Hypothalamus (tissue), 51 donors: ENCODE measurements at places on chromosomes 4 and X.

DNA sequence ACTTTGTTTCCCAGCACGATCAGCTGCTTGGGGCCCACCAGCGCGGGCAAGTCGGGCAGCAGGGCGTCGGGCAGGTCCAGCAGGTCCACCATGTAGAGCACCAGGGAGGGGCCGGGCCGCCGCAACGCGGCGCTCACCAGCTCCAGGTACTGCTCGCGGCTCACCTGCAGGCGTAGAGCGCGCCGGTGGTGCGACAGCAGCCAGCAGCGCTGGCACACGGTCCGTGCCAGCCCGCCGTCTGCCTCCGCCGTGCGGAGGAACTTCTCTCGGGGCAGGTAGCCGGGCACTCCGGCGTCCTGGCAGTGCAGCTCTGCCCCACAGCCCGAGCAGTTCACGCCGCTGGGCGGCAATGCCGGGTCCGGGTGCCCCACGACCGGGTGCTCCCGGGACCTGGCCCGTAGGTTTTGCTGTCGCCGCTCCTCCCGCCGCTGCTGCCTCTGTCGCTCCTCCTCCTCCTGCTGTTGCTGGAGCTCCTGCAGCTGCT, 527 bp downstream of the NOA1 start:
- peak; percentile 61 for DNase-seq

GRCh38 chrX:24594501-24594900, 52.6 kb downstream of the PCYT1B start:
- no peak for DNase-seq

- DNase-seq = no peak
Observed at GRCh38 chrX:2521092-2521926, 20.5 kb upstream of the DHRSX start.

GRCh38 chrX:133880032-133880443, 105.4 kb downstream of the GPC3 start:
- DNase-seq = no peak

DNA sequence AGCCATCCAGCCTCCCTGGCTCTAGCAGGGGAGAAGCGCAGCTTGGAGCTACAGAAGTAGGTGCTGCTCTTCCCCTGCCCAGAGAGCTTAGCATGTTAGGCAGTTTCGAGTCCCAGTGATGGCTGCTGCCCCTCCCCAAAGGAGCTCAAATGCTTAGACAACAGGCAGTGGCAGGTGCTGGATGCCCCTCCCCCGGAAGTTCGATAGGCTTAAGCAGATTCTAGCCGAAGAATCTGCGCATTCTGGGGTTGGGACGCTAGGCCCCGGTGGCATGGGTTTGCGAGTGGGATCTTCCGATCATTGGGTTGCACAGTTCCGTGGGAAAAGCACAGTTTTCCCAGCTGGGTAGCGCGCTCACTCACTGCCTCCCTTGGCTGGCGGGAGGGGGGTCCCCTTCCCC, 117.2 kb downstream of the MAPK10 start:
- DNase-seq = no peak

DNA sequence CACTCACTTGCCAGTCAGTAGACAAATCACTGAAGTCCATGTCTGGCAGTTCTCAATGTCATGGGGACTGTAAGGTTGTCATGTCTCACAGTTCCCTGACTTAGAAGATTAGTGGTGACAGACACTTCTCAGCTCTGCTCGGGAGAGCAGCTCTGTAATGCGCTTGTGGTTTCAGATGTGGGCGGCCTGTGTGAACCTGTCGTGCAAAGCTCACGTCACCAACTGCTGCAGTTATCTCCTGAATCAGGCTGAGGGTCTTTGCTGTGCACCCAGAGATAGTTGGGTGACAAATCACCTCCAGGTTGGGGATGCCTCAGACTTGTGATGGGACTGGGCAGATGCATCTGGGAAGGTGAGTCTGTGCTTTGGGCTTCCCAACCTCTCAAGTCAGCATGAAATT, at the start of gene IL9R:
TSS of gene IL9R (plus strand) at position 261 of the 400 bp plus-strand sequence. CDS start at position 325, 64 bp downstream.
- no peak for DNase-seq

DNA sequence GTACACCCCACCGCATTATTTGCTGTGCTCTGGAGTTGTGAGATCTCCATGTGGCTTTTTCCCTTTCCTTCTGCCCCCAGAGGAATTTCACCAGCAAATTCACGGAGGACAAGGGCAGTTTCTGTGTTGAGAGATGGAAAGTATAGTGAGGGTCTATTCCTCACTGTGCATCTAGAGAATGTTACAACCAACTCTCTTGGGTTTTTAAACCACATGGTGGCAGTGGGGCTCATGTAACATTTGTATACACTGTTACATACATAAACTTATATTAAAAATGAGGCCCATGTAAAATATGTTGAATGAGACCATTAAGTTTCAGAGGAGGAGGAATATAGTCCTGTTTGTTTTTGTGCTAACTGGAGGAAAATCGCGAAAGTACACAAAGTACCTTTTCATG, 909 bp upstream of the PRKG2 start:
- DNase-seq = no peak

DNA sequence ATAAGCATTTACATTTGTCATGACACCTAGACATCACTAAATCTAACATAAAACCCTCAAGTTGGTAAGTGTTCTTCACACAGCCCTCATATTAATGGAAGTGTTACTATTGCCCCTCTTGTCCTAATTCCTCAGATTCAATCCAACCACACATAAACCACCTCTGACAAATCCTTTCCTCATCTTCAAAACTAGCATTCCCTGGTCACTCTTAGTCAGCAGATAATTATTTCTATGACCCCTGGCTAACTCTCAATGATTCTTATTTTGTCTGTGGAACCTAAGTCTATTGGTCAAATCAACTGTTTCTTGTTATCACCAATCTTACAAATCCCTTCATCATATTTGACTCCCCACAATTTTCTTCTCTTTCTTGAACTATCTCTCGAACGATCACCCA, 168.6 kb downstream of the PPP3CA start:
- DNase-seq = no peak

GRCh38 chrX:120840827-120841226, 34.8 kb downstream of the CT47B1 start:
- DNase-seq = no peak

- no peak for DNase-seq
Observed at GRCh38 chr4:138255917-138256597, 13.9 kb upstream of the SLC7A11 start.

GRCh38 chr4:142817442-142817841, 28.7 kb downstream of the INPP4B start:
- no peak for DNase-seq

DNA sequence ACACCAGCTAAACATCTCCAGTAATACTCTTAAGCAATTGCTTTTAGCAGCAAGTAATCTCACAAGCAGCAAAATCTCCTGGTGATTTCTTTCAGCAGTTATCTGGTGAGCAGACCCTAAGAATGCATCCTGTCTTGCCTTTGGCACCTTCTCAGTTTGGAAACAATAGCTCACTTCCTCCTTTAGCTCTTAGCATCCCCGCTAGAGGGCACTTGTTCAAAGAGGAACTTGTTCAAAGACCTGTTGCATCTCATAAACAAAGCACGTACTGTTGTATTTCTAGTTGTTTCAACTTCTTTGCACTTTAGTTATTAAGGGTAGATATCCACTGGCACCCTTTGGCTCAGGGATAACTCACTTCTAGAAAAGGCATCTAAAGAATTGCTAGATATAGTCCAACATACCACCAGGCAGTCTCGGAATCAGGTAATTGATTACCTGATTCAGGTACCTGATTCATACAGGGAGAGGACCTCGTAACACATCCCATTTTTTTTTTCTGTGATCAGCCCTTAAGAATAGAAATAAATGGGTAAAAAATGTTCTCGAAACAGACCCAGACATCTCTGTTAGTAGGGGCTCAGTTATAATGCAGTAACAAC, 81.9 kb upstream of the QRFPR start:
- DNase-seq = no peak

GRCh38 chr4:23373261-23373660, 516.6 kb downstream of the PPARGC1A start:
- DNase-seq = no peak

DNA sequence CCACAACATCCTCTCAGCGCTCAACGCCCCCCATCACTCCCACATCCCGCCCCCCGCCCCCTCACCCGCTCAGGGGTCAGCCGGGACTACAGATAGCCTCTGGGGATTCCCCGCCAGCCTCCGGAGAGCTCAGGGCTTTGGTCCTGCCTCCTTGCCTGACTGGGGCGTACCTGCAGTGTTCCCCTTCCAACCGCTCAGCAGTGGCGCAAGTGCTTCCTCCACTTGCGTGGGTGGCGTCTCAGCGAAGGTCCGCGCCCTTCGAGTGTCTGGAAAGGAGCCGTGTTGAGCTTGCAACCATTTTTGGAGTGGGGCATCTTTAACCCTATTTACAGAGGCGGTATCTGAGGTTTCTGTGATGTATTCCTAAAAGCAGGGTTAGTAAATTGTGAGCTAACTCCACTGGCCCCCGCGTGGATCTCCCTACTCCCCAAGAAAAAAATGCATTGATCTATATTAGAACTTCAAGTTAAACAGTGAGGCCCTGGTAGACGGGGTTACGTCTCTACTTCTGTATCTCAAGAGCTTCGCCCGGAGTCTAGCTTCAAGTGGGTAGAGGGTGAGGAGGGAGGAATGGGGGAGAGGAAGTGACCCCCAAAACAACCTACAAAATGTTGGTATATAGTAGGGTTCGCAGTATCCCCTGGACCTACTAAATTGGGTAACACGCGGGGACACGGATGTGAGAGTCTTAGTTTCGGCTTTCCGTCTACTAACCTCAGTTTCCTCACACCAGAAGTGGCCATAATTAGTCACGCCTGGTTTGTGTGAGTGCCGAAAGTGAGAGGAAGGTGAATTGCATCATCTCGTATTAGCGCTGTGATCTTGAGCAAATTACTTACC, 16.1 kb downstream of the NKX3-2 start:
- DNase-seq = no peak

DNA sequence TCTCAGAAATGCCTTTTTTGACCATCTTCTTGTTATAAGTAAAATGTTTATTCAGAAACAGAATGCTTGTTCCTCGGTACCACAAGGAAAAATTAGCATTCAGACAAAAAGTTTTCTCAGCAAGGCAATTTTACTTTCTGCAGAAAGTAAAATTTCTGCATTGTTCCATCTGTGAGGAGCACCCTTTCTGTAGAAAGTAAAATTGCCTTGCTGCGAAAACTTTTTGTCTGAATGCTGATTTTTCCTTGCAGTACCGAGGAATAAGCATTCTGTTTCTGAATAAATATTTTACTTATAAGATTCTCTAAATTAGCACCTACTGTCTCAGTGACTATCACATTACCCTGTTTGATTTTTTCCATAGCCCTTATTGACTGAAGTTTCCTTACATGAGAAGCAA, 24.8 kb downstream of the ITGB1BP2 start:
- no peak for DNase-seq

DNA sequence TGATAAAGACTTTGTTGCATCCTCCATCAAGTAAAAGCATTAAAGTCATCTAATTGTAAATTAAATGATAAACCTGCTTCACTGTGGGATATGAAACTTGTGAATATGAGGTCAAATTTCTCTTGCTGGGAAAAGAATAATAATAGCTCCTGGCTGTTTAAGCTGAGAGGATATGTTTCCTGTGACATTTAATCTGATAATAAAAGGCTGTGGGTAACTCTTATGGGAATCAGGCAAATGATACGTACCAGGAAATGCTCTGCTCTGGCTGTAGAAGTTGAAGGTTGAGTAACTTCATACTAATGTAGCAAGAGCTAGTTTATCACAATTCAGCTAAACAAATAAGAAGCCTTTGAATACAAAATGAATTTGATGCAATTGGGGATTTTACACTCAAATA, 574.6 kb downstream of the RAPGEF2 start:
- no peak for DNase-seq

GRCh38 chrX:71420686-71421085, 54.5 kb downstream of the TAF1 start:
- no peak for DNase-seq

GRCh38 chr4:100224160-100224559, 33.9 kb upstream of the DDIT4L start:
- no peak for DNase-seq

DNA sequence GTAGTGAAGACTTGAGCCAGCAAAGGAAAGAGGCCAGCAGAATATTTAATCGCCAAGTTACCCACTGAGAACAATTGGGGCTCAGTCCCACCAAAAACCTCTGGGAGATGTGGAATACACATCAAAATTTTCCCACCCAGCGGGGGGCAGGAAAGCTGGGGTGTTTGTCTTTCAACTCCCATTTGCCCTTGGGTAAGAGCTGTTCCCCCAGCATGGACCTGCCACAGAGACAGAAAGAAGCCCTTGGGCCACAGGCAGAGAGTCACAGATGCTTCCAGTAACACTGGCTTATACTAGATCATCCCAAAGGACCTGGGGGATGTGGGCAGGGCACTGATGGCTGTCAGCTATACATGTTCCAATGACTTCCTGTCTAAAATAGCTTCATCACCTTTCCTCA, 18.9 kb upstream of the FBXW7 start:
- DNase-seq = no peak

GRCh38 chr4:26978387-26979053, 117.9 kb downstream of the STIM2 start:
- no peak for DNase-seq

GRCh38 chr4:24999392-25000089, 31.2 kb downstream of the LGI2 start:
- no peak for DNase-seq

DNA sequence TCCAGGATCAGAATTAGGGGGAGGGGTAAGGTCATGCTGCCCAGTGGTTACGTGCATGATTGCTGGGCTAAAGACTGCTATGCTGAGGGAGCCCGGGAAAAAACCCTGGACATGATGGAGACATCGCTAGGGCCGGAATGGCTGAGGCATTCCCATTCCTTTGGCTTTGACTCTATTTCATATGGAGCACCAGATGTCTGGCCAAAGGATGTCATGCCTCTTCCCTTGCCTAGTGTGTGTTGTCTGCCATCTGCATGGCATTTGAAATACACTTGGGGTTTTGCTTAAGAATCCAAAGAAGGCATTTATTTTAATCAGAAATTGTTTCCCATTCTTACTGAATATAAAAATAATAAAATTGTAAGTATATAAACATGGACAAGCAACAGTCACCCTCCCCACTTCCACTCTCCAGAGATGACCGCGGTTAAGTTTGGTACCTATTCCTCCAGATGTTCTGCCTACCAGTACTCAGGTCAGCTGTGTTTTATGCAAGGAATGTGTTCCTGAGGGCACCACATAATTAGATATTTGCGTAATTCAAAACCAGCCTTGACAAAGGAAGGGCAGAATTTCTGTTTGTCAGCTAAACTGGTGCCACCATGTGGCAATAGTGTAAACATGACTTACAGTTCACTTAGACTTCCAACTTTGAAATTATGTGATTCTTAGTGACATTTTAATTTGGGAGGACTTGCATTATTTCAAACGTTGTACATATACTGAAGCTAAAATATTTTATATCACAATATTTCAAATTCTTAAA, 105.9 kb downstream of the CT47B1 start:
- no peak for DNase-seq

DNA sequence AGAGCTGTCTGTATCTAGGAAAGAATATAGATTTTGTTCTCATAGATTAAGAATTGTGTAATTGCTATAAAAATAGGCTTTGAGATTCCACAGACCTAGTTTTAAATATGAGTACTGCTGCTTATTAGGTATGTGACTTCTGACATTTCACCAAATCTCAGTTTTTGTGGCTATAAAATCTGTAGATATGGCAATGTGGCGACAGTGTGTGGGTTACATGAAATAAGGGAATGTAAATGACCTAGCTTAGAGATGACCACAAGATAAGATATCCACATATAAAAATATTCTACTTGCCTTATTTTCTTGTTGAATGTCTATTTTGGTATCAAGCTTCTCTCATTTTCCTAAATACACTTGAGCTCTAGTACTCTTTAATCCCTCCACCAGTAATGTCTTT, 193.8 kb downstream of the UNC5C start:
- DNase-seq = no peak
